Fibroblast of villous mesenchyme (primary cell): ENCODE measurements at places on chromosomes 7 and 10. TPM values are rescaled to one million over a fixed set of nuclear protein-coding genes. Genes with fewer than 3 reads are reported as not detected.

KIF11 gene
- 11.9 and 20.7 TPM in 2 replicates for total RNA-seq

PNLIPRP2 gene
- not detected in 2 replicates for total RNA-seq

ZNF365 gene
- 6.1 and 8.2 TPM in 2 replicates for total RNA-seq

ZNF503 gene
- total RNA-seq: 7.8 and 11.9 TPM in 2 replicates

PAX4 gene
- total RNA-seq: not detected in 2 replicates

CALHM1 gene
- not detected in 2 replicates for total RNA-seq

ADRA2A gene
- total RNA-seq: 0.32 and 3.0 TPM in 2 replicates

TEX36 gene
- total RNA-seq: not detected in 2 replicates

C10orf71 gene
- not detected in 2 replicates for total RNA-seq

METTL27 gene
- total RNA-seq: 1.6 and 2.6 TPM in 2 replicates

FAM131B gene
- 1.3 and 2.2 TPM in 2 replicates for total RNA-seq
